ENCODE measurements at places on chromosomes 4 and X.
A peak's percentile ranks its signal among the peaks of the same experiment; 100 is the strongest.

- DNase-seq = no peak
These were observed 195.8 kb downstream of the PDGFC start for GRCh38 chr4:156775813-156776212.

DNA sequence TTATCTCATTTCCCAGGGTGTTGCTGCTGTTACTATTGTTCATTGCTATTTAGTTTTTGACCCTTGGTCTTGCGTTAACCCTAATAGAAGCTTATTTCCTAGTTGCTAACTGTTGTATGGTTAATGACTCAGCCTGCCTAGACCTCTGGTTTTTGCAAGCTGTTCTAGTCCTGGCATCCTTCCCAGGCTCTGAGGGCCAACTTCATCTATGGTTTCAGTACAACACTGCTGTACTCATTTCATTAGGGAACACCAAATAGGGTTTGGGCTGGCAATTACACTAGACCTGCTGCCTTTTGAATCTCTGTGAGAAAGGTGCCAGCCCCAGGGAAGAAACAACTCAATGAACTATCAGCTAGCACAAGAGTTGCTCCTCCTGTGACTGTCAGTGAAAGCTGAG is 59.6 kb downstream of the DCX start:
- no peak for DNase-seq

- no peak for DNase-seq
These were observed 27.2 kb downstream of the HTR2C start for GRCh38 chrX:114611018-114611619.

GRCh38 chrX:68699960-68700746 is 52.7 kb downstream of the STARD8 start:
- DNase-seq = no peak

DNA sequence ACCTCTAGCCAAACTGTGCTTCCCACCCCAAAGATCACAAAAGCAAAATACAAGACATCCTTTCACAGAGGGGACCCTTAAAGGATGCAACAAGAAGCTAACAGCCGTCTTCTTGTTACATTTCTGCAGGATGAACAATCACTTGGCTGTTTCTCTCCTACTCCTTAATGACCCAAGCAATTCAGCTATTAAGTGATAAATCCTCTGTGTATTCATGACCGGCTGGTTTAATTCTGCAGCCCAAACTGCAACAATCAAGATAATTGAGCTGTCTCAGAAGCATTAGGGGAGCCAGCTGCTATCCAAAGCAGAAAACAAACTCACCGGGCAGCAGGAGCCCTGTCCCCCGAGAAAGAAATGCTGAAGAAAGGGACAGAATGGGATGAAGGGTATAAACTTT is 85.9 kb upstream of the ACSL4 start:
- DNase-seq = no peak

DNA sequence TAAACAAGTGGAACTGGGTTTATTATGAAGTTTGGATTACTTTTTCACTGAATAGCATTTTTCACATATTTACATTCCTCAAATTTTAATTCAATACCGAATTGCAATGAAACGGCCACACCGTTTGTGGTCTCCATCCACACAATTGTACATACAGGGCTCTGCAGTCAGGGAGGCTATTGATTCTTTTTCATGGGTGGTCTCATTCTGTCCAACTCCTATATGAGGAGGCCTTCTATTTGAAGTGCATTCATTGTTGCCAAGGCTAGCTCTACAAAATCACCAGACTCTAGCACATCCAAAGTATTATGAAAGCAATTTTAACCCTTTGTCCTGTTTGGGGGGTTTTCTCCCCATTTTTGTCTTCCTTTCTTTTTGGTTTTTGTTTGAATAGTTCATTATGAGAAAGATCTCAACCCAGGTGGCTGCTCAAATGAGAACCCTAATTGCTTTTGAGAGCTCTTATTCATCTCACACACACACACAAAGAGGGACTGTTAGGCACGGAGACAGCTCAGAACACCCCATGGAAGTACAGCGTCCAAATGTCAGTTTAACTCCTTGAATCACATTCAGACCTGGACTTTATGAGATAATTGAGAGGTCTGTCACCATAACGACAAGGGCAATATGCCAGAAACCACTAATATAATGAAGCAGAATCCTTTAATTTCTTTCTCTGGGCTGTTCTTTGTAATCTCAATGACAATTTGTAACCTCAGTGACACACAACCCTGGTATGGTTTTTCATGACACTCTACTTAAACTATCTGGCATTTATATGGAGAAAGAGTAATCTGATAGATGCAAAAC is 79.4 kb downstream of the NLGN4X start:
- no peak for DNase-seq

- no peak for DNase-seq
These were observed 1.5 kb upstream of the PAQR3 start for GRCh38 chr4:78940752-78941151.

DNA sequence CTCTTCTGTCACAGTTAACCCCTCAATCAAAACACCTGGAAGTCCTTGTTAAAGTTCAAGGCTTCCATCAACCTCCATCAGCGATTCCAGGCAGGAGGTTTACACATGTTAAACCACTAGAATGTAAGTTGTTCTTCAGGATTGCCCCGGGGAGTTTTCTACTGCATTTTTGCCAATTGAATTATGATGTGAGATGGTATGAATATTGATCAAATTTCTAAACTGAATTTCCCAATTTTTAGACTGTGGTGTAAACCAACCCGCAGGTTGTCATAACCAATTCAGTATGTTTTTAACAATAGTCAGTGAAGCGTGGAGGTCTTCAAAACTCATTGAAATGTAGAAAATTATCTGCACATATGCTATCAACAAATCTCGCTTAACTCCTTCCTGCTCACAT is 21.2 kb upstream of the TENM3 start:
- DNase-seq = no peak

GRCh38 chrX:53445977-53446376 is 11.8 kb upstream of the HSD17B10 start:
- peak; percentile 14 for DNase-seq

DNA sequence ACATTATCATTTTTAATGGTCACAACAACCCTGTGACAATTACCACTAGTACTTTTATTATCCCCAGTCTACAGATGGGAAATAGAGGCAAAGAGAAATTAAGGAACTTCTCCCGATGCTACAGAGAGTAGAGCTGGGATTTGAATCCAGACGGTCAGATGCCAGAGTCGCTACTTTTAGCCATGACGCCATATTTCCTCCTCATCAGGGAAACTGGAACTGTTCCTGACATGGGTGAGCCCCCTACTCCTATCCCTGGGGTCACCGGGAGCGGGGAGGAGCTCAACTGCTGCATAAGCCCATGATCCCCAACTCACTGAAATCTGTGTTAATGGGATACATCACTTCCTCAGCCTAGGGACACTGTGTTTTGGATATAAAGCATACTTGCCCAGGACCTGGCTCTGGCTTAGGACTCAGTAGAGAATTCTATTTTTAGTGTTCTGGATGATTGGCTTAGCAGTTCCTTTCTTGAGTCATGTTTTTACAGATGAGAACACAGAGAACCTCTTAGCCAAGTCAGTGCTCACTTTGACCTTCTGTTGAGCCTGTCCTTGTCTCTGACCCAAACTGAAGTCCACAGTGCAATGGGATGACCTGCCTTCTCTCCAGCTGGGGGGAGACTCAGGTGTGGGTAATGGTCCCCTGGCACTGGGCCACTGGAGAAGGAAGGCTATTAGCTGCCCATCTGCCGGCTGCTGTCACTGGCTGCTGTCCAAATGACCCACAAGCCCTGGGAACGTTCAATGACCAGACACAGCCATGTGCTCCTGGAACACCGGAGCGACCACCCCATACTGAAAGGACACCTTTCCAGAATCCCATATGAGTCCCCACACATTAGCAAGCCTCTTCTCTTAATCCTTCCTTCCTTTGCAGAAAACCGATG is 90.8 kb upstream of the SHISA3 start:
- DNase-seq = no peak

- no peak for DNase-seq
These were observed 31.7 kb upstream of the SPRY1 start for GRCh38 chr4:123364906-123365305.

DNA sequence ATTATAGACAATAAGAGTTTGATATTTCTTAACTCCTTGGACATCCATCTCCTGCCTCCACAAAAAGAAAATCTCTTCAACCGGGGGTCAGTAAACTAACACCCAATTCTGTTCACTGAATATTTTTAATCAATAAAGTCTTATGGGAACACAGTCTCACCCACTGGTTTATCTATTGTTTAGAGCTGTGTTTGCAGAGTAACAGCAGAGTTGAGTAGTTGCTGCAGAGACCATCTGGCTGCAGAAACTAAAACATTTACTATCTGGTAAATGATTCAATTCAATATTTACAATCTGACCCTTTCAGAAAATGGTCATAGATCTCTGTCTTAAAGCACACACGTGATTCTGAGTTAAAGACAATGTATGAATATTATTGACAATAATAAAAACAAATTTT is 94.0 kb downstream of the TMA16 start:
- DNase-seq = no peak

- no peak for DNase-seq
These were observed 293.5 kb downstream of the ZNF674 start for GRCh38 chrX:46251755-46252154.

DNA sequence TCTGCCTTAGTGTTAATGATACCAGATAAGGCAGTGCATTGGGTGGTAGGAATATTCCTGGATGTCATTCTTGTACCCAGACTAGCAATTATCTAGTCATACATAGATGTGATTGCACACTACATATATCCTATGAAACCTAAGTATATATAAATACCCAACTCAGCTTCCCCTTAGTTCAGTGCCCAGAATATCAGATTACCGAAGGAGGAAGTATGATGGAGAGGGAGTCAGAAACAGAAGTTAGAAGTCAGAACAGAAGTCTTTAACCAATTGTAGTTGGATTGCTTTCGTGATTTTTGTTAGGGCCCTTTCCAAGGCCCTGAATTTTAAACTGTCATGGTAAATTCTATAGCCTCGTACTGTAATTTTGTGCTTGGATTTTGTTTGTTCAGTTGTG is 42.9 kb downstream of the MOB1B start:
- DNase-seq = no peak

DNA sequence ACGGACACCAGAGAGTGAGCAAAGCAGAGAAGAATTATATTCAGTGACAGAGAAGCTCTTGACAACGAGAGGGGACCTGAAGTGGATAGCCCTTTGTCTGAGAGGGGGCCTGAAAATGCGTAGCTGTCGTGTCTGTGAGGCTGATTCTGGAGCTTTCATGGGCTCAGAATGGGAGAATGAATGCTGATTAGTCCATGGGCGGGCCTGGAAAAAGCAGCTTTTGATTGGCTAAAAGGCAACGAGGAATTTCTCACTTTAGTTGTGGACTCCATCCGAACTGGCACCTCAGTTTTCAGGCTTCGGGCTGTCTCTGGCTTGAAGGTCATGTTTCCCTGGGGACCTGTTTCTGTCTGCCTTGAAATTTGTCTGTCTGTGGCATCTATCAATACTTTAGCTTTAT is 487.1 kb downstream of the TECRL start:
- DNase-seq = no peak

DNA sequence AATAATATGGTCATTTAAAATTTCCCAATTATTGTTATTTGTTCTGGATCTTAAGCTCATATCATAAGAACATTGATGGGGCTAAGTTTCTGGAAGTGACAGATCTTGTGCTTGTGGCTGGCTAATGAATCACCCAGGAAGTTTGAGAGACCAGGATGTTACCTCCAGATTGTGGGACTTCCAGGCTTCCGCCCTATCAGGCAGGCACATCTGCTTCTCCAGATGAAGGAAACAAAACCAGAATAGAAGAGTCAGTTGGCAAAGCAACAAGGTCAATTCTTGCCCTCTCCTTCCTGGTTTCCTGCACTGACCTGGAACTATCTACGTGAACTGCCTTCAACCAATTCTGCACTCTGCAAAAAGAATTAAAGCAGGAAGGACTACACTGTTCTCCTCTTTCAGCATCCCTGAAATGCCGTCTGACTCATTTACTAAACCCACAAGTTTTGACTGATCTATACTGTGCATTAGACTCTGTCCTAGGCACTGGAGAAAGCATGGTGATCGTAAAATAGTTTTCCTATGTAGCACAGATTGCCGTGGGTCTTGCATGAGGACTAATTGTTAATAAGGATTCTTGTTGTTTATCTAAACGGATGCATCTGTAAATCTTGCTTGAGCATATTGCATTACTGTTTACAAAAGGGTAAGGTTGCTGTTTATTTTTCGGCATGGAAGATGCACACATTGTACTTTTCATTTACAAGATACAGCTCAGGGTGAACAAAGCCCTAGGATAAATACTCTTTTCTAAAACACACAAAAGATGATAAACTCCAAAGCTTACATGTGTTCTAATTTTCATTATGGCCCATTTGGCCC is 74.6 kb downstream of the AMELX start:
- no peak for DNase-seq

DNA sequence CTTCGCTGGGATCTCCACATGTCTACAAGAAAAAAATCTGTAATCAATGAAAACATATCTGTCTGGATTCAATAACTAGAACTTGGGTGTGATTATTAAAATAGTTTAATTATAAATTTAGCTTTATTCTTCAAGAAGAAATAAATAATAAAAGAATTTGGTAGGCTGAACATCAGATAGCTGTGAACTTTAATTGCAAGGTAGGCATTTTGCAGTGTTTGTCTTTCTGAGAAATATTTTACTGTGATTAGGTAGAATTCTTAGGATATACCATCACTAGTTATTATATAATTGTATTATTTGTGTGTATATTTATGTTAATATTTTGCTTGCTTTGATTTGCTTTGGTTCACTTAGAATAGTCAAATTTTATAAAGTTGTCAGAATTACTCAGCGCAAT is 409.4 kb downstream of the PCDH18 start:
- DNase-seq = no peak

DNA sequence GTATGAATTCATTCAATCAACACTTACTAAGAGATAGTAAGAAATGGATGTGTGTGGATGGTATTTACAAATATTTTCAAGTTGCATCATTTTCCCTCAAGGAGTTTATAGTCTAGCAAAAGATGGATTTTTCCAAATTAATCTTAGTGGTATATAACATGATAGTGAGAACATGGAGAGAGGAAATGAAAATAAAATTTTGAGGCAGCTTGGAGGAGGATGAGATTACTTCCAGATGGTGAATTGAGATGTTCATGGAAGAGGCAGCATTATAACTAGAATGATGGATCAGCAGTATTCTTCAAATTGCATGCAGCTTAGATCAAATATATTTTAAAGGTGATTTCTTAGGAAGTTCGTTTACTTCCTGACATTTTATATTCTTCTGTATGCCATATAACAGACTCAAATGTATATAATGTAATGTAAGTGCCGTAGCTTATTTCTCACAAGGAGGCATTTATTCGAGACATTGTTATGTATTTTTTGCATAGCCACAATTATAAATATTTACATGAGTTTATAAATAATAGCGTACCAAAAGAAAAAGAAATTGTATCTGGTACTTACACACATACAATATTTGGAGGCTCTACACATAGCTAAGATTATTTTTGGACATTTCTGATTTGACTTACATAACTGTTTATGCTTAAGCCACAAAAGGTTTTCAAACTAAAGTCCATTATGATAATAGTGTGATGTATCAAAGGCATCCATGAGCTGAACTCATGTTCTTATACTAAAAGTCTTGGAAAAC is 439.4 kb downstream of the SPRY1 start:
- no peak for DNase-seq
